Chondrocyte (in vitro differentiated cells): ENCODE measurements at places on chromosomes 16 and 17. TPM values are rescaled to one million over a fixed set of nuclear protein-coding genes. Genes with fewer than 3 reads are reported as not detected.

GRCh38 chr16:50559342-50559741, 11.1 kb downstream of the NKD1 start:
- H3K27me3 ChIP-seq: no peaks in the 10 kb centered on the region
- no peaks in the 10 kb centered on the region for H3K4me1 ChIP-seq

- H3K4me3 ChIP-seq: no peak overlapping the region
- no peaks in the 10 kb centered on the region for H3K27me3 ChIP-seq
- DNase-seq: no peak
- H3K4me1 ChIP-seq: peaks cover 25% of the 10 kb centered on the region
- H3K36me3 ChIP-seq: peaks cover 32% of the 10 kb centered on the region
Observed at GRCh38 chr16:23409522-23409921, 43.5 kb downstream of the COG7 start.

GRCh38 chr17:78409191-78409928, 30.9 kb downstream of the PGS1 start:
- H3K27ac ChIP-seq: no peak overlapping the region
- H3K27me3 ChIP-seq: no peaks in the 10 kb centered on the region
- peaks cover 12% of the 10 kb centered on the region for H3K36me3 ChIP-seq
- no peak overlapping the region for H3K4me3 ChIP-seq

- H3K27ac ChIP-seq: peak overlapping the region; percentile 41
- H3K4me3 ChIP-seq: no peak overlapping the region
- DNase-seq: no peak
- H3K4me1 ChIP-seq: peaks cover 31% of the 10 kb centered on the region
Observed at GRCh38 chr17:37710344-37710886, 34.4 kb downstream of the HNF1B start.

GRCh38 chr16:85513180-85513579, 99.9 kb upstream of the GSE1 start:
- H3K4me3 ChIP-seq: no peak overlapping the region
- no peak for DNase-seq
- H3K36me3 ChIP-seq: no peaks in the 10 kb centered on the region

GRCh38 chr17:31690151-31690551, 168.9 kb downstream of the COPRS start:
- no peaks in the 10 kb centered on the region for H3K36me3 ChIP-seq
- DNase-seq: no peak
- H3K4me3 ChIP-seq: no peak overlapping the region
- peaks cover 25% of the 10 kb centered on the region for H3K4me1 ChIP-seq

Gene AGRP
- total RNA-seq: not detected in 3 replicates

Gene COX6A2
- total RNA-seq: not detected in 3 replicates

Gene ZFP90
- 29.7 to 35.1 TPM (median 32.5 TPM) in 3 replicates for total RNA-seq

DNA sequence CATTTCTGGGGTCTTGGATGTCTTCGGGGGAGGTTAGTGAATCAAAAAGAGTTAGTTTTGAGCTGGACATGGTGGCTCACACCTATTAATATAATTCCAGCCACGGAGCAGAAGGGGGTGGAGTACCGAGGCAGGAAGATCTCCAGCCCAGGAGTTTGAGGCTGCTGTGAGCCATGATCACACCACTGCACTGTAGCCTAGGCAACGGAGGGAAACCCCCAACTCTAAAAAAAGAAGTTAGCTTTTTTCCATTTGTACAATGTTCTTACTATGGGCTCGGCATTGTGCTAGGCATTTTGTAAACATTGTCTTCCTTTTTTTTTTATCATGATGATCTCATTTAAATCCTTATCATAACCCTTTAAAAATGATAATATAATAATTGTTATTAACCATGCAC, 8.3 kb upstream of the SNF8 start:
- H3K4me3 ChIP-seq: no peak overlapping the region
- peaks cover under 1% of the 10 kb centered on the region for H3K36me3 ChIP-seq
- peaks cover 3% of the 10 kb centered on the region for H3K4me1 ChIP-seq
- DNase-seq: no peak
- H3K27me3 ChIP-seq: no peaks in the 10 kb centered on the region

GRCh38 chr17:72104164-72104862, 16.5 kb upstream of the SOX9 start:
- H3K4me3 ChIP-seq: no peak overlapping the region
- peaks cover 7% of the 10 kb centered on the region for H3K27me3 ChIP-seq
- DNase-seq: no peak
- peaks cover 1% of the 10 kb centered on the region for H3K36me3 ChIP-seq

GRCh38 chr16:16105646-16106045, 117.6 kb downstream of the ABCC6 start:
- H3K4me1 ChIP-seq: no peaks in the 10 kb centered on the region
- H3K4me3 ChIP-seq: no peak overlapping the region
- H3K27me3 ChIP-seq: no peaks in the 10 kb centered on the region
- H3K27ac ChIP-seq: no peak overlapping the region

GRCh38 chr17:10745231-10745630, 15.4 kb upstream of the TMEM220 start:
- H3K27me3 ChIP-seq: peaks cover 9% of the 10 kb centered on the region
- H3K27ac ChIP-seq: no peak overlapping the region
- H3K4me1 ChIP-seq: peaks cover 6% of the 10 kb centered on the region

GRCh38 chr16:86566601-86566965, at the start of gene FOXC2:
TSS of gene FOXC2 (plus strand) at chr16:86566829. CDS start at chr16:86567336, 507 bp downstream.
- H3K36me3 ChIP-seq: peaks cover 29% of the 10 kb centered on the region
- H3K27me3 ChIP-seq: no peaks in the 10 kb centered on the region
- DNase-seq: peak; percentile 99
- peak within 1 kb of the TSS; percentile 95 for H3K4me3 ChIP-seq

DNA sequence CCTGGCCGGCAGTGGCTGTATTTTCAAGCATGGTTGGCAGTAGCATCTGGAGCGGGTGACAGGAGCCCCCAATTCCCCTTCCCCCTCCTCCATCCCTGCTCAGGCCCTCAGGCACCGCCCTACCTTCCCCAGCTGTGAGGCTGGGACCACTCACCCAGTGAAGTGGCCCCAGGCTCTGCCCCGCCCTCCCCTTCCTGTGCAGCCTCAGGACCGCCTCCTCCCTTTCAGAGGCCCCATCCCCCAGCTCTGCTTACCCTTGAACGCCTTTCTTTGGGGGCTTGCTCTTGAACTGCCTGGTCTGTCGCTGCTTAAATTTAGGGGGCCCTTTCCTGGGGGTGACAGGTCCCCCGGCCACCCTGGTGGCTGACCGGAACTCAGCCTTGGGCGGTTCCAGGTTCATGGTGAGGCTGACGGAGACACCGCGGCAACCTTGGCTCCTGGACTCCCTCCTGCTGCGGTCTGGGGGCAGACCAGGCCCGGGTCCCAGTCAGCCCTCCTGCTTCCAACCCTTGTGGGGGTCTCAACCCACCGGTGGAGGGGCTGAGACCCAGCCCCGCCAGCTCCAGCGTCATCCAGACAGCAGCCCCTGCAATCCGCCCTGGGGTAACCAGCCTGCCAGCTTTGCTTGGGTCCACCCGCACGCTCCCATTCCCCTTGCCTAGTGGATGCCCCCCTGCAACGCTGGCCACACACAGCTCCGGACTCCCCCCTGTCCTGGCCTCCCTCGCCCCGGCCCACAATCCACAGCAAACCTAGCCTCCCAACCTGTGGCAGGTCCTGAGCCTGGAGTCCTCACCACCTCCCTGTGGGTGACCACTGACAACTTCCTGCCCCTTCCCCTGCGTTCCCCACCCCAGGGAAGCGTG, 3.2 kb downstream of the PDE6G start:
- H3K4me1 ChIP-seq: peaks cover 4% of the 10 kb centered on the region
- no peaks in the 10 kb centered on the region for H3K27me3 ChIP-seq

Gene PLA2G10
- total RNA-seq: not detected in 3 replicates

Gene PABPN1L
- not detected in 3 replicates for total RNA-seq

- H3K27me3 ChIP-seq: peaks cover 3% of the 10 kb centered on the region
- no peak overlapping the region for H3K4me3 ChIP-seq
- H3K27ac ChIP-seq: no peak overlapping the region
- H3K36me3 ChIP-seq: peaks cover 2% of the 10 kb centered on the region
- H3K4me1 ChIP-seq: no peaks in the 10 kb centered on the region
Observed at GRCh38 chr16:842061-842476, 41.5 kb upstream of the GNG13 start.

DNA sequence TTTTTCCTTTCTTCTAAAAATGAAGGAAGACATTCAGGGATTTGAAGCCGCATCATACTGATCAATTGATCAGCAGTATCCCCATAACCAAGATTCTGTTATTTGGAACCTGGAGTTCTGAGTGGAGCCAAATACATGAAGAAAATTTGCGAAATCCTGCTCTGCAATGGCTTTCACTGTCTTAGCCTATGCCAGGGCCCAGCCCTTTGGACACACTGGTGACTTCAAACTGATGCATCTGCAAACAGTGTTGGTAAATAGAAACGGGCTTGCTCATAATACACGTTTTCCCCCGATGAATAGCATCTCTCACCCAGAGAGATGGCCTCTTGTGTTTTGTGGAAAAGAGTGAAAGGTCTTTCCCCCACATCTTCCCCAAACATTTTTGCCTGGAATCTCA, 87.6 kb upstream of the TOX3 start:
- H3K4me3 ChIP-seq: no peak overlapping the region
- no peaks in the 10 kb centered on the region for H3K4me1 ChIP-seq
- H3K27me3 ChIP-seq: no peaks in the 10 kb centered on the region
- no peak for DNase-seq
- no peak overlapping the region for H3K27ac ChIP-seq

DNA sequence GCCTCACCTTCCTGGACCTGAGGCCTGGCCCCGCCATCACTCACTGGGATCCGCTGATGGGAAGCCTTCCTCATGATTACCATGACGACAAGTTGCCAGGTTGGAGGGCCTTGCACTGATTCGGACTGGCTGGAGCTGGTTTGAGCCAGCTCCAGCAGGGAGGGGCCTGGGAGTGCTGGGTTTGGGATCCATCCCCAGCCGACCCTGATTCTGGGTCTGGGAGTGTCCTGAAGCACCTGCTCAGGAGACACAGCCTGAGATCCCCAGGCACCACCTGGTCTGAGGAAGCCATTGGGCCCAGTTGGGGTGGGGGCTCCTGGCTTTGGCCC, 5.9 kb upstream of the BAIAP3 start:
- H3K36me3 ChIP-seq: peaks cover 7% of the 10 kb centered on the region
- peaks cover 2% of the 10 kb centered on the region for H3K4me1 ChIP-seq
- DNase-seq: no peak
- no peak overlapping the region for H3K4me3 ChIP-seq
- H3K27ac ChIP-seq: no peak overlapping the region

Gene RND2
- total RNA-seq: 0.73 to 1.5 TPM (median 1.1 TPM) in 3 replicates

DNA sequence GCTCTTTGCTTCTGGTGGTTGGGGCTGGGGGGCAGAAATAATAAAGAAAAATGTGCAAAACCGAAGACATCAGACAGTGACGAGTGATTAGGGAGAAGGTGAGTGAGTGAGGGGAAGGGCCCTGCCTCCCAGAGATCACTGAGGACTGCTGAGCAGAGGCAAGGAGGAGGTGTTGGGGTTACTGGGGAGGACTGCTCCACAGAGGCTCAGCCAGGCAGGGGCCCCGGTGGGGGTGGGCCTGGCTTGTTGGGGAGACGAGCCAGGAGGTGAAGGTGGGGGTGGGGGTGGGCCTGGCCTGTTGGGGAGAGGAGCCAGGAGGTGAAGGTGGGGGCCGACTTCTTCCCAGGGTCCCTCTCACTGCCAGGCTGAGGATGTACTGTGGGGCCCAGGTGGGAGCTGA, 2.0 kb upstream of the DEF8 start:
- no peak overlapping the region for H3K4me3 ChIP-seq
- H3K27me3 ChIP-seq: no peaks in the 10 kb centered on the region

- H3K36me3 ChIP-seq: peaks cover 7% of the 10 kb centered on the region
- H3K27ac ChIP-seq: no peak overlapping the region
- H3K27me3 ChIP-seq: no peaks in the 10 kb centered on the region
- DNase-seq: no peak
- H3K4me1 ChIP-seq: peaks cover 35% of the 10 kb centered on the region
- H3K4me3 ChIP-seq: peak overlapping the region; percentile 96
Observed at GRCh38 chr16:73057291-73058210, 9.6 kb upstream of the ZFHX3 start.
